ENCODE measurements at places on chromosomes 12 and 14.

GRCh38 chr14:69803753-69804152, 6.7 kb upstream of the SLC10A1 start:
- no peak for DNase-seq

- no peak for DNase-seq
Observed at GRCh38 chr12:2147335-2147734, 94.5 kb downstream of the CACNA1C start.

DNA sequence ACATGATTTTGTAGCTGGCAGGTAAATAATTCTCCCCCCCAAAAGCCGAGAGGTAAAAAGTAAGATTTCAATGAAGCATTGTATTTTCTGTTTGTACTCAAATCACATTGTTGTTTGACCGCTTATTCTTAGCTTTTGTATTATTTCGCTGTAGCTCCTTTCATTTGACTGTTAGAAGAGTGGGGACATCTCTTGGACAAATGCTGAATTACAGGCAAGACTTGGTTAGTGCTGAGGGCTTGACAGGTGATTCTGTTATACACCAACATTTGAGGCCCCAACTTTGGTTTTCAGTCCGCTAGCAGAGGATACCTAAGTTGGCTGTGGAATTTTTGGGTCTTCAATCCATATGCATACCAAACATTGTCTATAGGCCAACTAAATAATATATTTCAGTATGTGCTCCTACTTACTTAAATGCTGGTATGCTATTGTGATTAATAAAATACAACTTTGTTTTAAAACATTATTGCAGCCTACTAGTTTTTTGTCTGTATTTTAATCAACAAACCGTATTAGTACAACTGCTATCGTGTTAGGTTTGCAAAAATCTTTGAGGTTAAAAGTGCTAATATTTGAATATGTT, 102.2 kb downstream of the ERC1 start:
- peak; percentile 65 for DNase-seq

- DNase-seq, result peak; percentile 50
Observed at GRCh38 chr12:105084251-105085250, at the start of gene ALDH1L2. Gene ALDH1L2, minus strand, starts transcription at chr12:105084458. Its CDS starts 22 bp downstream, at chr12:105084436.

DNA sequence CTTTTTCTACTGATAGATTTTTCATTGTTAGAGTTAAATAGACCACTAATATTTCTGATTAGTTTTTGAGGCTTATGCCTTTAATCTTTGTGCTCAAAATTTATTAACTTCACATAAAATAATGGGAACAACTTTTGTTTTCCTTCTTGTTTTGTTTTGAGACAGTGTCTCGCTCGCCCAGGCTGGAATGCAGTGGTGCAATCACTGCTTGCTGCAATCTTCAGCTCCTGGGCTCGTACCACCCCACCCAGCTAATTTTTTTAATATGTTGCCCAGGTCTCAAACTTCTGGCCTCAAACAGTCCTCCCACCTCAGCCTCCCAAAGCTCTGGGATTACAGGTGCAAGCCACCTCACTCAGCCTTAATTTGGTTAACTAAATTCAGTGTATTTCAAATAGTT, 16.8 kb downstream of the SCFD1 start:
- DNase-seq, result no peak

DNA sequence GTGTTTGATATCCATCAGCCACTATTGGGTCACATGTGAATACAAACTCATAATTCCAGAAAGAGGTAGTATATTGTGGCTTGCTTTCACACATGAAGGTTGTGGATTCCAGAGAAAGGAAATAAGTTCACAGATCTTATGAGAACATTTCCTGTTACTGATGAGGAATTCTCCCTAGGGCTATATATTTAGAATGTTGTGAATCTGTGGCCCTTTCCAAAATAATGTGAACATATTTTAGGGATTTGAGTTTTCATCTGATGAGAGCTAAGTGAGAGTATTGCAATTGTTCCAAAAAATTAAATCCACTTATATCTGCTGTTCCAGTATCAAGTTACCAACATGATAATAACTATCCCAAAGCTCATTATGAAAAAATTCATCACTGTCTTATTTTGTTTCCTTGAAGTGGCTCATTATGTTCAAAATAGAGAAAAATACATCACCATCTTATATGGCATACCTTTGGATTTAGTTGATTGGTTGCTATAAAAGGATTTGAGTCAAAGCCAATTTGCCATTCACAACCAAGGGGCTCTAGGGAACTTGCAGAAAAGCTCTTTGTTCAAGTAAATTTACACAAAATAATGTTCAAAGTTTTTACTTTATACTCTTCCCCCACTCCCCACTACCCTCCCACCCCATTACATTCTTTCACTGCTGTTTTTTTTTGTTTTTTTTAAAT, 76.3 kb downstream of the MYRFL start:
- no peak for DNase-seq

DNA sequence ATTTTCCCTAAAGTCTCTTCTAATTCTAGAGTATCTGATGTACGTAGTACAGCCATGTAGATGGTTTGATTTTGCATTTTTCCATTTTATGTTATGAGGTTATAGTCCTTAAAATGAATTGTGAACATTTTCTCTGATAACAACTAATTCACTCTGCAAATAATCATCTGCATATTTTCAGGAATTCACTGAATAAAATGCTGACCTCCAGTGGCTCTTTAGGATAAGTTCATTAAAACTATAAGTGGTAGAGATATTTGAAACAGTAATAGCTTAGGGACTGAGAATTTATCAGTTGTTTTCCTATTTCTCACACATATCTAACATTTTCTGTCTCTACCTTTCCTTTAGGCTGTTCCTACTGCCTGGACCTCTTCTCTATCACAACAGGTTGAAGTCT, 4.4 kb downstream of the MSRB3 start:
- no peak for DNase-seq

GRCh38 chr12:67315661-67316060, 46.5 kb downstream of the CAND1 start:
- DNase-seq, result no peak

DNA sequence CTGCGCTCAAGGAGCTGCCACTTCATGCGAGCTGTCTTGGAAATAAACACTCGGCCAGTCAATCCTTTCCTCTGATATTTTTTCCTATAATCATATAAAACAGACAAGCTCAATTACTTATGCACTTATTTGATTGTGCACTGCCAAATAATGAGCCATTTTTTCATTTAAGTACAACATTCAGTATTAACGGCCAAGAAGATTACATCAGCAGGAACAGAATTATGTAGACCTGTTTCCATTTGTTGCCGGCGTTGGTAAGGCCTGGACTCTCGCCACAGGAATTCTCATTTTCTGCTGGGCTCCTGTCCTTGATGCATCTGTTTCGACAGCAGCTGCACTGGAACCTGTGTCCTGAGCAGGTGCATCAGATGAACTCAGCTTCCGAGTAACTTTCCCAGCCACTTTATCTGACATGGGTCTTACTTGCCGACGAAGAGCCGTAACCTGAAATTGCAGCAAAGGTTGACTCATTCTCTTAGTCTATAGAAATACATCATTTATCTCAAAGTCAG, 110.2 kb downstream of the KIF21A start:
- no peak for DNase-seq

DNA sequence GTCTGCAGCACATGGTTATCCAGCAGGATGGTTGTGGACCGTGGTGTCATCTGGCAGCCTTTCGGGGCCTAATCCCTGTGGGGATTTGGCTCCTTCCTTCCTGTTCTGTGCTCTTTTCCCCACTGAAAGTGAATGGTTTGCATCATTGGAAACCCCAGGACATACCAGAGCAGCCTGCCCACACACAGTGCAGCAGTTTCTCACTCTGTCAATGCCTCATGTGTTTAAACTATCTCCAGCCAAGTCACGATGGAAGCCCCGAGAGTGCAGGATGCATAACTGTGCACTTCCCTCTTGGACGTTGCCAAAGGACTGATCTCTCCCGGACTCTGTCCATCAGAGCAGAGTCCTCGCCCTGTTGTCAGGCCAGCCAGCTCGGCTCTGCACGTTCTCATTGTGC, 29.0 kb upstream of the AMN start:
- no peak for DNase-seq

GRCh38 chr12:31631809-31632208, 27.7 kb upstream of the ETFBKMT start:
- no peak for DNase-seq

DNA sequence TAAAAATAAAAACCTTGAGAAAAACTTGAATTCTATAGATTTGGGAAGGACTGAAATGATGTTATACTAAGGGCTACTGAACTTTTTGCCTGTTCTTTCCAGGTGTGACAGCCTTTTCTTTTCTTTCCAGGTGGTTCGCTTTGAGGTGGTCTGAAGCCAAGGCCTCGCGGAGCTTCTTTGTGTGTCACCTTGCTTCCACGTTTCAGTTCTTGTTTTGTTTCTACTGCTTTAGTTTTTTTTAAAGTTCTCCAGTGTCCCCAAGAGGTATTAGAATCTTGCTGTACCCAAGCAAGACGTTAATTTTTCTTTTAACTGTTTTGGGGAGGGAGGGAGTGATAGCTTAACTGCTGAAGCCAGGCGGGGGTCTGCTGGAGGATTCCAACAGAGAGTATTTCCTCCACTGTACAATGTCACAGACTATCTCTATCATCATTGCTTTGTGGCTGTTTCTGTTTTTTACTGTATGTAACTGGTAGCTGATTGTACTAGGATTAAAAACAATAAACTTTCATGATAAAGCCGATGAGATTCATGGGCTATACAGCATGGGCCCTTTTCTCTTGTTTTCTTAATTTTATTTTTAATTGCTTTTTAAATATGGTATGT, 40.2 kb downstream of the PROX2 start:
- no peak for DNase-seq

DNA sequence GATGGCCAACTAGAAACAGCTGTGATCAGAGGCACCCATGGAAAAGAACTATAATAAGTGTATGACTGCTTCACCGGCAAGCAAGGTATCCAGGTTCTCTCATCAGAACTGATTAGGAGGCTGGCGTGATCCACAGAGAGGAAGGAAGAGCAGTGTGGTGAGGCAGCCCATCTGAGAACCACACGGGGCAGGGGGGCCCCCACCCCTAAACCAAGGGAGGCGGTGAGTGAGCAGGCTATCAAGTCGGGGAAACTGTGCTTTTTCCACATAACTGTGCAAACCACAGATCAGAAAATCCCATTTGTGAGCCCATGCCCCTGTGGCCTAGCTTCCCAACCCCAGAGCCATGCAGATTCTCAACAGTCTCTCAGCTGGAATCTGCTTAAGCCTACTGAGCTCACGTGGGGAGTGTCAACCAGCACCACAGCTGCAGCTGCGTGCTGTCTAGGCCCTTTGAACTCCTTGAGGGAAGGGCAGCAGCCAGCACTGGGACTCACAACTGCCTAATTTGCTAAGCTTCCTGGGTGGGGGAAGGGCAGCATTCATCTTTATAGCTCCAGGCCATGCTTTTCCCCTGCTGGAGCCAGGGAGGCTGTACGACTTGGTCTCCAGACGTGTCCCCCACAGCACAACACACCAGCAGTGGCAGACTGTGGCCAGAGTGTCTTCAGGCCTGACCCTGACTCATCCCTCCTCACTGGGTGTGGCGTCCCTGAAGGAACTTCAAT, 444.4 kb upstream of the ATP2B1 start:
- DNase-seq, result no peak

GRCh38 chr14:22689199-22689598, 45.0 kb upstream of the OR6J1 start:
- DNase-seq, result no peak

DNA sequence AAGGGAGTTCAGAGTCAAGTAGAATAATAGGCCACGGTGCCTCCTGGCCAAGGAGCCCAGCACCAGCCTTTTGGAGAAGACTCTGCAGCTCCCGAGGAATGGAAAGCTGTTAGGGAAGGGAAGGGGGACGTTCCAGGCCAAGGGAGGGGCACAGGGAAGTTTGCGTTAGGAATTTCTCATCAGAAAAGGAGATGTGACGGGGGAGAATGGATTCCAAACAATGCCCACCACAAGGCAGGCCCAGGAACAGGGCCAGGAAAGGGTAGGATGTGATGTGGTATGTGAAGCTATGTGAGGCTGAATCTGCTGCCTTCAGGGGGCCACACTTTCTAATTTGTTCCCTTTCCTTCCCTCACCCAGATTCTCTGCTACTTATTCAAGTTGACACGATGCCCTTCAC, 46.0 kb downstream of the DGLUCY start:
- DNase-seq, result no peak

DNA sequence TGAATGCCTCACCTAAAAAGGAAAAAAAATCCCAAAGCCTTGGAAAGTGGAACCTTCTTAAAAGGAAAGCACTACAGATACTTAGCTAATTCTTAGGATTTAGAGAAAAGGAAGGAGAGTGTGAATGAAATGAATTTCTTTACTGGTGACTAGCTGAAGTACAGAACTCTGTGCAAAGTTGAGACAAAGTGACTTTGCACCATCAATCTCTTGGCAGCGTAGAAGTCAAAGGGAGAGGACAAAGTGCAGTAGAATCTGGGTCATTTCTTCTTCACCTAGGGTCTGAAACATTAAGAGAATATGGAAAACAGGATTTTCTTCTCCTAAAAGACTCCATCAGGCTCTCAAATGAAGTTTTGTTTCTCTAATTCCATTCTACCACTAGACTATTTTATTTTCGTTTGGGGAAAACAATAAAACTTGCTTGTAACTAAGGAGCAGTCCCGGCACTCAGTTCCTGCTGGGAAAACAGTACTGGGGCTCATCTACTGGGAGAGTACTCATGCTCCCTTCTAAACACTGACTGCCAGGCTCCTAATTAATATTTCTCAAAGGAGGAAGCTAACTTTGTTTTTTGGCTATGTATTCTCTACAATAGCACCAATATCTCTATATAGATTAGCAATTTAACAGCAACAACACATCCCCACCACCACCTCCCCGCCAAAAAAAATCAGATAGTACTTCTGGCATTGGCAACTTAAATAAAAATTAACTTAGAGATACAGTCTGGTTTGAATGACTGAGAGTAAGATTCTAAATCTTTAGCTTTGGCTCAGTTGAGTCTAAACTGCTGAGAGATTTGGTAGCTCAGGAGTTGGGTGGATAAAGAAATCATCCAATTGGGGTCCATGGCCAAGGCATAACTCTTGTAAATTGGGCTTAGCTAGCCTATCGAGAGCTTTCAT, 110.7 kb downstream of the SLC15A5 start:
- no peak for DNase-seq

DNA sequence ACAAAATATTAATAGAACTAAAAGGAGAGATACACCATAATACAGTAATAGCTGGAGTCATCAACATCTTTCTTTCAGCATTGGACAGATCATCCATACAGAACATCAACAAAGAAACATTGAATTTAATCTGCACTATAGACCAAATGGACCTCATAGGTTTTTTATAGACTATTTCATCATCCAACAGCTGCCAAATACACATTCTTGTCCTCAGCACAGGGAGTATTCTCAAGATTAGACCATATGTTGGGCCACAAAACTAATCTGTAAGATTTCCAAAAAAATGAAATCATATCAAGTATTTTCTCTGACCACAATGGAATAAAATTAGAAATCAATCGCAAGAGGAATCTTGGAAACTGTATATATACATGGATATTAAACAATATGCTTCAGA, 86.9 kb downstream of the FSCB start:
- DNase-seq, result no peak

- no peak for DNase-seq
Observed at GRCh38 chr14:104923640-104924420, 849 bp upstream of the PLD4 start.

DNA sequence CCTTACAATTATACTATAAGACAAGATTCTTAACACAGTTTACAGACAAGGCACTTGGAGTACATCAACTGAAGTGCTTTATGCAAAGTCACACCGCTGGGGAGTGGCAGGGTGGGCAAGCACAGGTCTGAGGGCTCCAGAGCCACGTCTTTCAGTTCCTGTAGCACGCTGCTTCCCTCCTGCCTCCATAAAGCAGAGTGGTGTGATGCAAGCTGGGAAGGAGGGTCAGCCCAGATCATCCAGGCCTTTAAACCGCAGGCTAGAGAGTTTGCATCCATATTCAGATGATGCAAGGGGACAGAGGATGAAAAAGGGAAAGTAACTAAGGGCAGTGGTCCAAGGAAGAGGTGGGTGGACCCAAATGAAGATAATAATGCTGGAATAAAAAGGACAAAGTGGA, 132.6 kb downstream of the ITPR2 start:
- no peak for DNase-seq
